ENCODE measurements at places on chromosomes 12 and 14. TPM values are rescaled to one million over a fixed set of nuclear protein-coding genes. Genes with fewer than 3 reads are reported as not detected.

Gene TMTC1
- 87.8 TPM for total RNA-seq

DNA sequence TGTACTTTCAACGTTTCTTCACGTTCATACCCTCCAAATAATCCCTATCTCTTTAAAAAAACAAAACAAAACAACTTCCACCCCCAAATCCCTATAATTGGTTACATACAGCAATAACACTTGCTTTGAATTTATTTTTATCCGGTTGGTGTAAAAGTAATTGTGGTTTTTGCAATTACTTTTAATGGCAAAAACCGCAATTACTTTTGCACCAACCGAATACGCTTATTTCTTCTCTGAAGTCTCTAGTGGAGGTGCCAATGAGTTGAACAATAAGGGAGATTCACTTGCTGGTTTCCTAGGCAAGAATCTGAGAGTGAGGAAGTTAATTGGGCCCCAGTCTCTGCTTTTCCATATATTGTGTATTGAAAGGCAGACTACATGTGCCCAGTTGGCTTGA is 133.3 kb downstream of the DACT1 start:
- DNase-seq: no peak

DNA sequence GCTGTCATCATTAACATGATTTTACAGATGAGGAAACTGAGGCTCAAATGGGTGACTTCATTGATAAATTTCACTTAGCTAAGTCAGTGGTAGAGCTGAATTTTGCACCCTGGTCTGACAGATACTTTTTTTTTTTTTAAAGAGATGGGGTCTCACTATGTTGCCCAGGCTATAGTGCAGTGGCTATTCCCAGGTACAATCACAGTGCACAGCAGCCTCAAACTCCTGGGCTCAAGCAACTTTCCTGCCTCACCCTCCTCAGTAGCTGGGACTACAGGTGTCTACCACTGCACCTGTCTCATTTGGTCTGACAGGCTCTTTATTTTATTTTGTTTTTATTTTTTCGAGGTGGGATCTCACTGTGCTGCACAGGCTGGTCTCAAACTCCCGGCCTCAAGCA is 24.2 kb upstream of the CORO1C start:
- no peak for DNase-seq

DNA sequence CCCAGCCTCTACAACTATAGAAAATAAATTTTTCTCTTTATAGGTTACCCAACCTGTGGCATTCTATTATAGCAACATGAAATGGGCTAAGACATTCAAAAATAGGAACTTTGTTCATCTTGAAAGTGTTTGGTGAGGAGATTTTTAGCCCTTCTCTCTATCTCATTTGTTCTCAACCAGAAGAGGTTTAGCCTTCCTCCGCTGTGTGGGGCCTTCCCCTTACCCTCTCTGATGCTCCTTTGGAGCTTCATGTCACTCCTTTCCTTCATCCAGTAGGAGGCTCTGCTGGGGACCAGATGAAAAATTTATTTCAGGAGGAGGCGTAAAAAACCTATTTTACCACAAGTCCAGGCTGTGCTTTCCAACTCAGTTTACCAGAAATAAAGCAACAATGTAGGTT is 94.1 kb downstream of the RTN1 start:
- no peak for DNase-seq

Gene GPRC5D
- total RNA-seq: not detected

DNA sequence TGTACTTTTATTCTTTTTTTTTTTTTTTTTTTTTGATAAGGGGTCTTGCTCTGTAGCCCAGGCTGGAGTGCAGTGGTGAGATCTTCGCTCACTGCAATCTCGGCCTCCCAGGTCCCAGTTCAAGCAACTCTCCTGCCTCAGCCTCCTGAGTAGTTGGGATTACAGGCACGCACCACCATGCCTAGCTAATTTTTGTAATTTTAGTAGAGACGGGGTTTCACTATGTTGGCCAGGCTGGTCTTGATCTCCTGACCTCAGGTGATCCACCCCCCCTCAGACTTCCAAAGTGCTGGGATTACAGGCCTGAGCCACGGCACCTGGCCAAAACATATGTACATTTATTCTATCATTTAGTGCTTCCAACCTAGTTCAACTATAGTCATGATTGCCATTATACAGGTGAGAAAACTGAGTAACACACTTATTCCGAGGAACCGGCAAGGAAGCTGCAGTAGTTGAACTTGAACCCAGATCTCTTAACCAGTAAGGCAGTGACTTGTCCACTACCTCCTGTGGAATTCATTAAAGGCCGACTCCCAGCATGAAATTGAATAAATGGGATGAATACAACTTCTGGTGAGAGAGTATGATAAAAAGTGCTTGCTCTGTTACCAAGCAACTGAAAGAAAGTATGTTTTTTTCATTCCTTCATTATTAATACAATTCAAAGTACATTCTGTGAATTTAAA is 755 bp upstream of the ATF7IP start:
- DNase-seq: no peak

DNA sequence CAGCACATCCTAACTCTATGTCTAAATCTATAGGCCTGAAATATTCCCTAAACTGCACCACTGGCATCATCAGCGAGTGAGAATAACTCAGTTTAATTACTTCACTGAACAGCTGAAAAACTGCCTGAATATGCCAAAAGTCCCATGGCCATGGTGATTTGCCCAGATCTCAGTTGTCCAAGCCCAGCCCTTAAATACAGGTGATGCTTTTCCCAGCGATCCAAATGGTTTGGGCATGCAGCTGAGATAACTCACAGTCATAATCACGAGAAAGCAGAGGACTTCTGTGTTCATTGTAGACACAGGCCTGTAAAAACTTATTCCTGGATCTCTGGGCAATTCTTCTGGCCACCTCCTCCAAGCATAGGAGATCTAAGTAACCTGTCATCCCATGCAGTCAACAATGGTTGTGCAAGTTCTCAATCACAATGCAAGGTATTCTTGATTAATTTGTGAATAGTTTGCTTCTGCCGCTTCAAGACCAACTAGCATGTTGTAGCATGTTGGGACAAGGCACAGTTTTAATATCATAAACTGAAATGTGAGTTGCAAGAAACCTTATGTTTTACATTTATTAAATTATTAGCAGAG is 40.5 kb downstream of the DUSP6 start:
- DNase-seq: no peak

Gene CCDC196
- total RNA-seq: not detected

GRCh38 chr12:94930772-94931171 is 72.7 kb downstream of the NDUFA12 start:
- no peak for DNase-seq

Gene CMTM5
- total RNA-seq: not detected

GRCh38 chr12:69047990-69048389 is 115.0 kb upstream of the CPM start:
- no peak for DNase-seq

DNA sequence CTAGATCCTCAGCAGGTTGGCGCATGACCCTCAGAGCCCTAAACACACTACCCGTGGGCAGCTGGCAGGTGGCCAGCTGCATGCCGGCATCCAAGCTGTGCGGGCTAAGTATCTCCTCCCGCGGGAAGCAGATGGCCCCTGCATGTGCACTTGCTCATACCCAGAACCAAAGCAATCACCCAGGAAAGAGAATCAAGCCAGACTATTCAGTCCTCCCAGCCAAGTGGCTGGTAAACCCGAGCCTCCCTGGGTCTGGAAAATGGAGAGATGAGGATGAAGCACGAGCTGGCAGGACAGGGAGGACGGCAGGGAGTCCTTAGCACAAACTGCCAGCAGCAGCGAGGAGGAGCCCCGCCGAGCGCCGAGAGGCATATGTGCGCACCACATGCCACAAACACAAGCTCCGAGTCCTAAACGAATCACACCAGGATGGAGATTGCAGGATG is 139.7 kb downstream of the RIMBP2 start:
- DNase-seq: no peak

- DNase-seq: no peak
Measured at GRCh38 chr14:103103461-103104388, 9.2 kb downstream of the EXOC3L4 start.

Gene CAPS2
- 3.4 TPM for total RNA-seq

- no peak for DNase-seq
Measured at GRCh38 chr14:101362529-101363260, 198.6 kb upstream of the DIO3 start.

Gene EIF2S3B
- not detected for total RNA-seq

Data from omental fat pad (tissue), 4 donors.